ENCODE measurements at places on chromosomes 7 and 10.

DNA sequence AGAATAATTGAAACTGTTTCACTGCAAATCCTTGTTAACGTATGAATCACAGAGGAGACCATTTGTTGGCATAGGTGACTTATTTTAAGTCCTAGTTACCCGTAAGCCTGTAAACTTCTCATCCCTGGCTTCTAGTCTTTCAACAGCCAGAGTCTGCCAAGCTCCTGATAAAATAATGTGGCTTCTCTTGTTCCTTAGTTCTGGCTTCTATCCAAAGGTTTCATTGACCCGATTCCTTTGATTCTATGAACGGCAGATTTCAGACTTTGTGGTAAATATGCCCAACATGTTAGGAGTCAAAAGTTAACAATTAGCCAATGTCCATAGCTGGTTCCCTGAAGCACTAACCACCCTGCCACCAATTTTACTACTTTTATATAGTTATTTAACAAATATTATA, 23.3 kb downstream of the DNAH11 start:
- no peak for DNase-seq

DNA sequence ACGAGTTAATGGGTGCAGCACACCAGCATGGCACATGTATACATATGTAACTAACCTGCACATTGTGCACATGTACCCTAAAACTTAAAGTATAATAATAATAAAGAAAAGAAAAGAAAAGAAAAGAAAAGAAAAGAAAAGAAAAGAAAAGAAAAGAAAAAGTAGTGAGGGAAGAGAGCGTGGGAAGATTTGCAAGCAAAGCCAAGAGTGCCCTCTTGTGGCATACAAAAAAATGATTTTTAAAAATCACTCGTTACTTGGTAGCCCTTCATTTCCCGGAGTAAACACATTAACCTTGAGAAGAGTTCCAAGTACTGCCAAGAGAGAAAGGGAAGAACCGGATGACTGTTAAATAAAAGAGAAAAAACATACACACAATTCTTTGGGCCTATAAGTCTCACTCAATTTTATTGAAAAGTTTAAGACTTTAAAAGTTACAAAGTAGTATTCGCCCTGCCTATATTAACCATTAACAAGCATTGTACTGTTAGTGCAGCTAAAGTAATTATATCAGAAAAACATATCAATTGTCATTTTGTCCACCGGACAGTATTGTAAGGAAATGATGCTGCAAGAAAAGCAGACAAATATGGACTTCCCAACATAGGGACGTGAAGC, 6.2 kb upstream of the CH25H start:
- peak; percentile 55 for DNase-seq

GRCh38 chr10:43396061-43396927, 12.7 kb downstream of the HNRNPF start:
- peak; percentile 71 for DNase-seq

DNA sequence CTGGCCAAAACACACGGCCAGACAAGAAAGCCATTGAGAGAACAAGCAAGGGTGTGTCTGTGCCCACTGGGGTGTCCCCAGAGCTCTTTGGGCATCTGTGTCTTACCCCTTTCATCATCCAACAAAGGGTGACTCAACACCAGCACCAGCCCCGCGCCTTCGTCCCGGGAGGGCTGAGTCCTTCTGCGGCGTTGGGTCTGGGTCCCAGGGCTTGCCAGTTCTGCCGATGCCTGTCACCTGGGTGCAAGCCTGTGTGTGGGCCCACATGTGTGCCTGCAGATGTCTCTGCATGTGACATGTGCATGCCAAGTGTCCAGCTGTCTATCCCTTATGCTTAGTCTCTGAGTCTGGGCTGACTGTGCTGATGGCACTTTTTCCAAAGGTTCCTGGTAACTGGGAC, 24.4 kb upstream of the ELN start:
- DNase-seq: peak; percentile 58

DNA sequence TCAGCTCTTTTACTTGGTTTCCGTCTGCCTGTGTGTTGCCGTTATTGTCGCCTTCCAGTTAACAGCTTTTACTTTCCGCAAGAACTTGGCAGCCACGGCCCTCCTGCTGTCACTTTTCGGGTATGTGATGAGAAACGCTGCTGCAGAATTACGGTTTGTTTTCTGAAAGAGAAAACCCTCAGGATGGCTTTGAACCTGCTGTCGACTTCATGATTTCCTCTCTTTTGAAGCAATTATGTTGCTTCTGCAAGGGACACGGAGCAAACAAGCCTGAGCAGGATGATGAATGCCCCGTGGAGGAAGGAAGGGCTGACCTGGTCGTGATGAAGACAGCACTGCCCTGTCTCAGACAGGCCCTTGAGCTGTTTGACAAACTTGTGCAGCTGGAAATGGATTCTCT, 339.8 kb downstream of the ABCA13 start:
- peak; percentile 0 for DNase-seq

DNA sequence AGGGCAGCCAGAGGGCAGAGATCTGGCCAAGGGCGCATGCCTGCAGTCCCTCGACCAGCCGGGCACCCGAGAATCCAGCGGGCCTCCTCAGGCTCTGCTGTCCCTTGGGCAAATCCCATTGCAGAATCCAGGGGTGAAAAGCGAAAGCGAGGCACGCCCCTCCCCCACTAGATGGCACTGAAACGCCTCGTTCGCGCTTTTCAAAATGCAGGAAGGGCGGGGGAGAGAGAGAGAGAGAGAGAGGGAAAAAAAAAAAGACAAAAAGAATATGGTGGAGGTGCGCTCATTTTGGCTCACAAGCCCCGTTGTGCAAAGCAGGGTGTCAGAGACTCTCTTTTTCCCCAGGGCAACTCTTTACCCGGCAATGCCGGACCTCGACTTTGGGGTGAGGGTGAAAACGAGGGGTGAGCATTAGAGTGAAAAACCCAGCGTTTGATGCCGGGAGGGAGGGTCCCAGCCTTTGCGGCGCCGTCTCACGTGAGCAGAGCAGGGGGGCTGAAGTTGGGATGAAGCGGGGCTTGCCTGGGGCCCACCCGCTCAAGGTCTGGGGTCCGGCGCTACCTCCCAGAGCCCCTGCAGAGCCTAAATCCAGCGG, 2.5 kb upstream of the TMEM178B start:
- no peak for DNase-seq

- DNase-seq: peak; percentile 47
Observed at GRCh38 chr7:129376778-129377700, 57.2 kb upstream of the STRIP2 start.

GRCh38 chr10:101141616-101142532, 10.8 kb downstream of the TLX1 start:
- DNase-seq: peak; percentile 81

DNA sequence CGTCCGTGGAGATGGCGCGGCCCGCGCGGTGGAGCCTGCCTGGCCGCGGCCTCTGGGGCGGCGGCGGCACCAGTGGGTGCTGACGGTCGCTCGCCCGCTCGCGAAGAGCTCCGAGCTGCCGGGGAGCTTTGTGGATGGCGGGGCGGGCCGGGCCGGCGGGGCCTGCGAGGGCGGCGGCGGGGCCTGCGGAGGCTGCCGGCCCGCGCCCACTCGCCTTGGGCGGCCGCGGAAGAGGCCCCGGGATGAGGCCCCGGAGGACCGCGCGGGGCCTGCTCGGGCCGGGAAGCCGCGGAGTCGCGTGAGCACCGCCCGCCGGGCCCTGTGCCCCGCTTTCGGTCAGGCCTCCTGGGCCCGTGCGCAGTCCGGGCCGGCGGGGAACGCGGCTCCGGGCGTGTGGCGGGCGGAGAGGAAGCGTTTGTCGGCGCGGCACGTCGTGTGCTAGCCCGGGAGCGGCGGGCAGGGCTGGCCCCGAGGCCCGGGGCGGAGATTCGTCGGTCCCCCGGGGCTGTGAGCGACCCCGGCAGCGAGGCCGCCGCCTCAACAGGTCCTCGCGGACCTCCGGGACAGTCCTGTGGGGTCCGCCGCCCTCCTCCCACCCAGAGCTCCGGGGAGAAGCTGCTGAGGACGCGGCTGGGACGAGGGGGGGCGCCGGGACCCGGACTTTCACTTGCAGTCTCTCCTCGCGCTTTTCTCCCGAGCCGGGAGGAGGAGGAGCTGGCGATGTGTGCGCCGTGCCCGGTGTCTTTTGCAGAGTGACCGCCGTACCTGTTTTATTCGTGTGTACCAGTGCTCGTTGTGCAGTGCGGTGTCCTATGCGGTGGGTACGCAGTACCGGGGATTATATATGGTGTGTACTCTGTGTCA, 578 bp downstream of the ZMYND11 start:
- DNase-seq: peak; percentile 54

DNA sequence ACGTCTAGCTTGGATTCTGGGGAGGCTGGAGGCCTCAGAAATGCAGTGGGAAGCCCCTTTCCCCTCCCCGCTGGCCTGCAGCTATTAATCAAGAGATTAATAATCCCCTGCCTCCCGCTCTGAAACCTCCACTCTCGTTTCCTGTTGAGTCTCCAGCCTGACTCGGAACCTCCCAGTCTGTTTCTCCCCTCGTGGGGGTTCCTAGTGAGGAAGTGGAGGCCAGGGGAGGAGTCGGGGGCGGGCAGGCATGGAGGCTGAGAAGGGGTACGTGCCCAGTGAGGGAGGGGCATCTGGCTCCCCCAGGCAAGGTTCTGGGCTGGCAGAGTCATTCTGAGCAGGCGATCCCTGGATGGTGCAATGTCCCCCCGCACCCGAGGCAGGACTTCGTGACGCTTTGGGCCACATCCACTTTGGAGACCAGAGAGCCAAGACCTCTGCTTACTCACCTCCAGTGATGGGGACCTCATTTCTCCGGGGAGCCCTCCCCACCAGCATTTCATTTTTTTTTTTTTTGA, 73.6 kb downstream of the COL26A1 start:
- no peak for DNase-seq

- DNase-seq: no peak
Observed at GRCh38 chr7:118028226-118028625, 155.0 kb upstream of the CTTNBP2 start.

DNA sequence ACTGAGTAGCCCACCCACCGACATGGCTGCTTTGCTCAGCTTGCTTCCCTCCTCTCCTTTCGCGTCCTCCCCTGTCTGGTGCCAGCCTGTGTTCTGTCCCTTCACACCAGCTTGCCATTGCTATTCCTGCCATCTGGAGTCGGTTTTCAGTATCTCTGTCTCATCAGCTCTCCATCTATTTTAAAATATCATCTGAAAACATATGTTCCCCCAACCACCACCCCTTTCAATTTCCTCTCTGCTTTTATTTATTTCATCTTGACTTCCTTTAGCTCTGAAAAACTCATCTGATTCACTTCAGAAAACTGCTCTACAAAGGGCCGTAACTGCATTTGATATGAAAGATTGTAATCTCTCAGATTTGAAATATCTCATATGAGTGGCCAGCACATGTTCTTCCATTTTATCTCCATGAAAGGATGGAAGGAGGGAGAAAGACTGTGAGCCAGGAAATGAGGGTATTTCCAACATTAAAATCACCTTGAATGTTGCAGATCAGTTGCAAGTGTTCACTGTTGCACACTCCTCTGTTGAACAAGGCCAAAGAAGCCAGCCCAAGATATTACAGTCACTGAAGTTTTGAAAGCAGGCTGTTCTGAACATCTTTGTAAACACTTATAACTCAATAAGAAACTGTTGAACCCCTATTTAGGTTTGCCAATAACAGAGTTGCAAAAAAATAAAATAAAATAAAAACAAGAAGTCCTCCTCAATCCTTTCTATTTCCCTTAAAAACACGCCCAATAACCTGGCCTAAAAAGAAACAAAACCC, 202.4 kb upstream of the NEBL start:
- DNase-seq: no peak

DNA sequence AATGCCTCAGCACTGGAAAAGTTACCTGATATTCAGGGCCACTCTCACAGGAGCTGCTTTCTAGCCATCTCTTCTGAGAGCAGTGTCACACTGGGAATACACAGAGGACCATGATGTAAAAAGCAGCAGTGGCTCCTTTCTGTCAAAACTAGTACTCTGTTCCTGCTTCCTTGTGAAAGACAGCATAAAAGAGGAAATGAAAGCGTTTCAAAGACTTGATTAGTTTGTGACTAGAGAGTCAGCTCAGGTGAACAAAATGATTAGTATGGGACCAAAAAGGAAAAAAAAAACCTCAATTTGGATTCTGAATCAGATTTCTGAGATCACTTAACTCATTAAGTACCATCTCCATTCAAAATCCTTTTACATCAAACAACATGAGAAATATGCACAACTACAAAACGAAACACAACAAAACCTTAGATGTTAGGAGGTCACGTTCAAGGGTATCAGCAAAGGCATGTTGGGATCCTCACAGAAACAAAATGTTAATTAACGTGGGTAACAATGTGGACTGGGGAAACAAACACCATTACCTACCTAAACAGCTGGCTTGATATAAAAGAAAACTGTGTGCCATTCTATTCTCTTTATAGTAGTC, 103.7 kb downstream of the MACC1 start:
- DNase-seq: no peak

GRCh38 chr10:46520941-46521340, 35.5 kb downstream of the GPRIN2 start:
- DNase-seq: peak; percentile 65

GRCh38 chr10:53403688-53404087, 631.1 kb upstream of the MBL2 start:
- DNase-seq: peak; percentile 3

- DNase-seq: peak; percentile 33
Observed at GRCh38 chr10:5692461-5693358, 8.1 kb downstream of the TASOR2 start.

DNA sequence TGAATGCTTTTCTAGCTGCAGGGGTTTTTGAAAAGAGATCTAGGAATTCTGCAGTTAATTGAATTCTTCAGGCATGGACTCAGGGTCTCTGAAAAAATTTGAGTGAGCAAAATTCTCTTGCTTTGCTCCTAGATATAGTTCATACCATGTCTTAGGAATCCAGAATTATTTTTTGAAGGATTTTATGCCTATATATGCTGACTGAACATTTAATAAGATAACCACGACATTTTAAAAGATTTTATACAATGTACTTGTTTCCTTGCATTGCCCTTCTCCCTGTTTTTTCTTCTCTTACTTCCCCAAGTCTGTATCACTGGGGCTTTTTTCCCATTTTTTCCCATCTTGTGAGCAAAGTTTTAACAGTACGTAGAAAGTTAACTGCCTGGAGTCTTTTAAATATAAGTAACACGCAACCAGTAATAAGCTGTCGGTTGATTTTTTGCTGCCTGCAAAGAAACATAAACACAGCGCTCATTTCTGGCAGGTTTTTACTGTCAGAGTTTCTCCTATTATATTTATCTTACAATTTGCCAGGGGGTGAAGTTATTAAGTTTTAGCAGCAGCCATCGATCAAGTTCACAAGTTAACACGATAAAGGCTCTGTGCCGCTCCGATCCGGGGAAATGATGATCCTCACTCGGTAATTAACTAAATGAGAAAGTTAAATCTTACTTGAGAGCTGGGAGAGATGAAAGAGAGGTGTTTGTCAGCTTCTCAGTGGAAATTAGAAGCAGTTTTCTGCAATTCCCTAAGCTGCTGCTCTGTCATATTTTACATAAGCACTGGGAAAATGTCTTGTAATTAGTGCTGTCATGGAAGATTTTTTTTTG, 81.0 kb downstream of the POLL start:
- no peak for DNase-seq

DNA sequence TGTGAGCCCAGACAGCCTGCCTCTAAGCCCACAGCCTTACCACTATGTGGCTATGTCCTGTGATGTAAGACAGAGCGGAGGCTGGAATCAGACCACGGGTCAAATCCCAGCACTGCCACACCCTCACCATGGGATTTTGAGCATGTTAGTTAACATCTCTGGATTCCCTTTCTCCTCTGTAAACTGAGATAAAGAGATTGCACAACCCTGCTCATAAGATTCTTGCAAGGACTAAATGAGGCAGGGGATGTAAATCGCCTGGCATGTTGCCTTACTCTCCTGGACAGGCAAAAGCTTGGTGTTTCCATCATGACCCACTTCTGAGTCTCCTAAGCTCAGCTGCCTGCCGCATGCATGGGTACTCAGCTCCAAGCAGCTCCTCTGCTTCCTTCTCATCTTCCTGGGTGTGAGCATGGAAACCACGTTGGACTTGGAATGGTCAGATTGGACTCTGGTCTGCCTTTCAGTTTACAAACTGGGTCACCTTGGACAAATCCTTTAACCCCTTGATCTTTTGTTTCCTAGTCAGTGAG, 41.3 kb upstream of the MTURN start:
- no peak for DNase-seq
